ENCODE measurements at places on chromosomes 12 and 14. TPM values are rescaled to one million over a fixed set of nuclear protein-coding genes. Genes with fewer than 3 reads are reported as not detected.

Gene NR1H4
- not detected for total RNA-seq

Gene ISCA2
- total RNA-seq, result 20.3 TPM

Gene KLHDC1
- total RNA-seq, result 0.22 TPM

DNA sequence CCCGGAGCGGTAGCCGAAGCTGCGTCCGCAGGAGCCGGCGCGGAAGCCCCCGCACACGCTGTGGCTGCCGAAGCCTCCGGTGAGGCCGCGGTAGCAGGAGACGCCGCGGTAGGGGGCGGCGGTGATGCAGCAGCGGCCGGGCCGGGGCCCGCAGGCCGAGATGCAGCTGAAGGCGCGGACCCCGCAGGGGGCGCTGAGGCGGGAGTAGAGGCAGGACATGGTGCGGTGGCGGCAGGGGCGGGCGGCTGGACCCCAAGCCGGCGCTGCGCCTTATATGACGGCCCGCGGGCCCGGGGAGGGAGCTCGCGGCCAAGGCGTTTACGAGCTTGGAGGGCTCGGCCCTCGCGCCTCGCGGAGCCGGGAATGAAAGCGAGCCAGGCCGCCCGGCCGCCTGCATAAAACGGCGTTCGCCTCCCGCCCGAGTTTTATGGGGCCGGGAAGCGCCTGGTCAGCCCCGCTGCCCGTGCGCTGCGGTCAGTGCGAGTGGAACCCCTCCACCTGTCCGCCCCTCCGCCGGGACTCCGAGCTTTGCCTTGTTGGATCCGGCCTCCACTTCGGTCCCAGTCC, 16.0 kb upstream of the KRT86 start:
- no peak for DNase-seq

DNA sequence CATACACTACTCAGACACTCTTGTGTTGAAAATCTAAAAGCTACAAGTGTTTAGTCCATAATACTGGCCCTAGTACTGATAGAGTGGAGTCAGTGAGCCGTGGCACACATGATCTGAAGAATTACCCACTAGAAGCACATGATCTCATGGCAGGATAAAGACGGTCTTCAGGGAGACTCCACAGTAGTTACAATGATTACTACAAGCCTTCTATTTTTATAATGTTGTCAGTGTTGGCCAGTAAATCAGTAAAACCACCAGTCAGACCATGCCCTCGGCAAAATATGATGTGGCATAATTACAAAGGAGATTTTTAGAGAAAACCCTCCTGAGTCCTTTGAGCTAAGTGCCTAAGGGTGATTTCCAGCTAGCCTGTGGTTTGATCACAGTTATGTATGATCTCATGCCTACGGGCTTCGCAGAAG, 114.9 kb downstream of the PDZRN4 start:
- no peak for DNase-seq

GRCh38 chr12:52618866-52619265, 507 bp upstream of the KRT73 start:
- no peak for DNase-seq

- peak; percentile 36 for DNase-seq
These were observed 10.2 kb downstream of the OR6S1 start for GRCh38 chr14:20631023-20631879.

DNA sequence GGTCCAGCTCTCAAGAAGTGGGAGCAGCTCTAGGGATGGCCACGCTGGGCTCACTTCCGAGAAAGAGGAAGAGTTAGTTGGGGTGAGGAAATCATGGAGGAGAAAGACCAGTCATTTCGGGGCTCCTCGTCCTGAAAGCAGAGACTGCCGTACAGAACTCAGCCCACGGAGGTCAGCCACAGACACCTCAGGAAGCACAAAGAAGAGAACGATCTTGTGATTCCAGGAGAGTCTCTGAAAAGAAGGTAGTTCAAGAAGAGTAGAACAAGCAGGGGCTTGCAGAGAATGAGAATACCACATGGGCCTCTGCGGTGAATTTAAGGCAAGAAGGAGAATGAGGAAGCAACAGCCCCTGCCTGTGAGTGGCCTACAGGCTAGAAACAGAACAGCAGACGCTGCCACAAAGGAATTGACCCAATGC, 311.9 kb downstream of the CACNA1C start:
- no peak for DNase-seq

DNA sequence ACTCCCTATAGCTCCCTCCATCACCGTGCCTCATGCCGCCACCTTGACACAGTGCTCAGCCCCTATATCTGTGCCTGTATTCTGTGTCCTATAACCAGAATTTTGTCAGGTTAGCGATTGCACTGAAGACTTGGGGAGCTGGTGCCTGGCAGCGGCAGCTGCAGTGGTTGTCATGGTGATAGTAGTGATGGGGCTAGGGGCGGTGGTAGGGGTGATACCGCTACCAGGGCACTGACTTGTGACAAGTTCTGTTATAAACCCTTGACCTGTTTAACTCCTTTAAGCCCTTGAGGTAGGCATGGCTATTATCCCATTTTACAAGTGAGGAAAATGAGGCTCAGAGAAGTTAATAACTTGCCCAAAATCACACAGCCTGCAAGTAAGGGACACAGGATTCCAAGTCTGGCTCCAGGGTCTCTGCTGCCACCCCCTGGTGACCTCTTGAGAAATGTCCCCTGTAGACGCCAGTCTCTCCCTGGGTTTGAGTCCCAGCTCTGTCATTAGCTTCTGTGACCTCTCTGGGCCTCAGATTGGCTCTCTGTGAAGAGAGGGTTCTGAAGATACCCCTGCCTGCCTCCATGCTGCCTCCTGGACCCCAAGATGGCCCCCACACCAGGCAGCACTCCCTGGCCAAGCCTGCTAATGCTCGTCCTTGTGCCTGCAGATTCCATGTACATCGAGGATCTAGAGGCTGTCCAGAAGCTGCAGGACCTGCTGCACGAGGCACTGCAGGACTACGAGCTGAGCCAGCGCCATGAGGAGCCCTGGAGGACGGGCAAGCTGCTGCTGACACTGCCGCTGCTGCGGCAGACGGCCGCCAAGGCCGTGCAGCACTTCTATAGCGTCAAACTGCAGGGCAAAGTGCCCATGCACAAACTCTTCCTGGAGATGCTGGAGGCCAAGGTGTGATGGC, 121.9 kb downstream of the ESRRB start:
- peak; percentile 32 for DNase-seq

DNA sequence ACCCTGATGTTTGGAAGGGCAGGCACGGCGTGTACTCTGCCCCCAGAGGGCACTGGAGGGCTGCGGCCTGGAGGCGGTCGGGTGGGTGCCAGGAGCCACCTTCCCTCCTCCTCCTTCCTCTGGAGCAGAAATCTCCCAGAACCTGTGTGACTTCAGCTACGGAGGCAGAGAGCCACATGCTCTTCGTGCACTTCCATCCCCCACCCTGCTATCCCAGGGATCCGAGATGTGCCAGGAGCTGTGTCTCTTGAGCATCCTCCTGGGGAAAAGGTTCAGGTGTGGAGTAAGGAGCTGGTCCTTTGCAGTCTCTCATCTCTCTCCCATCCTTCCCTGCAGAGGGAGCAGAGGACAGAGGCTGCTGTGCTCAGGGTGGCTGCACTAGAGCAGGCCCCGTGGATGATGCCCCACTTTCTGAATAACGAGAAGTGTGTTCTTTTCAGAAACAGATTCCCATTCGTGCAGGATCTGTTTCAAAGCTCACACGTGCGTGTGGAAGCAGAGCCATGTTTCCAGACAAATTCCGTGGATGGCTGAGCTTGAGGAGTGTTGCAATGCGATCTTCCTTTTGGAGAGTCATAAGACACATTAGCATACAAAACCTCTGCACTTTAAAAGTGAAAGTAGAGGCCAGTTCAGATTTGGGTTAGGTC, 162.9 kb downstream of the ADGRD1 start:
- no peak for DNase-seq

DNA sequence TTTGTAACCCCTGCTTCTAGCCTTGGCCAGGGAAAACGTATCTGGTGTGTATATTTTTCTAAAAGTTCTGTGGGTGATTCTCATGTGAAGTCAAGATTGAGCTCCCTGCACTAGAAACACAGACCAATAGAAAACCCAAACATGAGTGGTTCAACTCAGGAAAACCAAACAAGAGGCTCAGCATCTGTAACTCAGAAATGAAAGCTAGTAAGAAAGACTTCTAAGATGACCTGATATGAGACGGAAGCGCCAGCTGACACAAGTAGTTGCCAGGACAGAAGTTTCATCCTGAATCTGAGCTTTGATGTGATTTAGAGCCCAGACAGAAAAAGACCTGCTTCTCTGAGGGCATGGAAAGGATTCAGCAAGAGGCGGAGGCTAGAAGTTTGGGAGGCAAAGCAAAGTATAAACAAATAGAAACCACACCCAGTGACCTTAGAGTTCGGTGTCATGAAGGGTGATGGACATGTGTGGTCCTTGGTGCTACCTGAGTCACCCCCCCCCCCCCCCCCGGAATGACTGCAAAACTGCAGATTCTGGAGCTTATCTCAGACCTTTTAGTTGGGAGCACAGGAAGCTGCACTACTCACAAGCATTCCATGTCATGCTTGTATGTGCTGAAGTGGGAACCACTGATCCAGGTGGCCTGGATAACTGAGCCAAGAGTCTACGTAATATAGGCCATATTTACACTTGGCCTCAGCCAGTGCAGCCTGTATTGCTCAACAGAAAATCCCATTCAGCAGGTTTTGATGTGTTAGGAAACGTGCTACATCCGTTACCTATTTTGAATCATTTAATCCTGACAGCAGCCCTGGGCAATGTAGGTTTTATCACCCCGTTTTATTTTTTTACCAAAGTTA, 191.3 kb downstream of the ANO6 start:
- DNase-seq, result peak; percentile 16

GRCh38 chr12:24695103-24695502, 253.8 kb downstream of the BCAT1 start:
- no peak for DNase-seq

- no peak for DNase-seq
These were observed 95.6 kb downstream of the VCPKMT start for GRCh38 chr14:50020799-50021198.

DNA sequence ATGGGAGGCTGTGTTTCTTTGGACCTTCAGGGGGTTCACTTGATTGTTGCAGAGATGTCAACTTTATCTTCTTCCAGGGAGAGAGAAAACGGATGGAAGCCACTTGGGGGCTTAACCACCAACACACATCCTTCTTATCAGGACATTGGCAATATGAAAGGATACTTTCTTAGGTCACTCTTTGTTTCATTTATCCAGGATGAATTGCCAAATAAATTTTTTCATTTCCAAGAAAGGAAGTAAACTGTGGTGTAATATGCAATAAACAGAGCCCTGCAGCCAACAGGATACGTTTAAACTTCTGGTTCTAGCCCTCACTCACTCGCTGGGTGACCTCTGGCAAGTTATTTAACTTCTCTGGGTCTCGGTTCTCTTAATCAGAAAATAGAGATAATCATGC, 77.8 kb downstream of the CCDC60 start:
- DNase-seq, result no peak

DNA sequence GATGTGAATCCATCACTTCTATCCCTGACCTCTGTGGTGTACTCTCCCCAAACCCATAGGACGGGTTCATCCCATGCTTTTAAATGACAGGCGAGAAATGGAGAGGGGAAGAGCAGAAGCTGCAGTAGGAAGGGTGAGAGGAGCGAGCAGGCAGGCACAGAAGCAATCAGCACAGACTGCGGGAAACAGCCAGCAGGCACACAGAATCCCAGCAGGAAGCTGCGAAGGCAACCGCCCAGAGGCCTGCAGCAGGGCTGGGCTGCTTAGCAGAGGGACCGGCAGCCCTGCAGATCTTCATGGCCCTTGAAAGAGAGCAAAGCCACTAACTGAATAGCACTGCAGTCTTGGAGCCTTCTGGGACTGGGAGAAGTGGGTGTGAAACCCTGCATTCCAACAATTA, 287.0 kb upstream of the FKBP4 start:
- DNase-seq, result no peak

GRCh38 chr12:104935886-104936285, 22.2 kb downstream of the SLC41A2 start:
- DNase-seq, result no peak

DNA sequence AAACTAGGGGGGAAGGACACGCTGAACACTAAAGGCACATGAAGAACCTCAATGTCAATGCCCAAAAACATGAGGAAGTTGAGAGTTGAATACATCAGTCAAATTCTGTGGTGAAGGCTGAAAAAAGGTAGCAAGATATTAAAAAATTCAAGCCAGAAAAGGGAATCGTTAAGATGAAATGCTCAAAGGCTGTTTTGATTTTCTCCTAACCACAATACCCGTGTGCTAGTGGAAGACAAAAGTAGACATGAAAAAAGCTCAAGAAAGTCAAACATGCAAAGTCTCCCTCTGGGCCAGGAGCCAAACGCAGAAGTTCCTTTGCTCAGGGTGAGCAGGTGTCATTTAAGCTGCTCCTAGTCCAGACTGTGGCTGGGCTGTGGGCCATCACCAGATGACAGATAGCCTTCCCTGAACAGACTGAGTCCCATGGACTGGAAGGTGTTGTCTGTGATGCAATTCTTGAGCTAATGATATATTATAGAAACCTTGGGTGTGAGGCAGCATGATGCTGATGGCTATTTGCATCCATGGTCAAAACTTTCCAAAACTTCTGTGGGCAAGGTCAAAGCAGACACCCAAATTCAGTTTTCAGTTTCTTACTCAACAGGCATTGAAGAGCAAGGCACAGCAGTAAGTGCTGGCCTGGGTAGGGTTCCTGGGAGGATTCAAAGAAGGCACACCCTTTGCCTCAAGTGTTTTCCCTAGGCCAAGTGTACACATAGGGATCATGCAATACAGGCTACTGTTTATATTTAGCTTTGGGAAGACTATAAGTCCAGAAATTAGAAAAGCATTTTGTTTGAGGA, 81.6 kb downstream of the MYRFL start:
- no peak for DNase-seq

- no peak for DNase-seq
These were observed 41.5 kb downstream of the KIF21A start for GRCh38 chr12:39401459-39401858.
